ENCODE measurements at places on chromosomes 6 and 20.

DNA sequence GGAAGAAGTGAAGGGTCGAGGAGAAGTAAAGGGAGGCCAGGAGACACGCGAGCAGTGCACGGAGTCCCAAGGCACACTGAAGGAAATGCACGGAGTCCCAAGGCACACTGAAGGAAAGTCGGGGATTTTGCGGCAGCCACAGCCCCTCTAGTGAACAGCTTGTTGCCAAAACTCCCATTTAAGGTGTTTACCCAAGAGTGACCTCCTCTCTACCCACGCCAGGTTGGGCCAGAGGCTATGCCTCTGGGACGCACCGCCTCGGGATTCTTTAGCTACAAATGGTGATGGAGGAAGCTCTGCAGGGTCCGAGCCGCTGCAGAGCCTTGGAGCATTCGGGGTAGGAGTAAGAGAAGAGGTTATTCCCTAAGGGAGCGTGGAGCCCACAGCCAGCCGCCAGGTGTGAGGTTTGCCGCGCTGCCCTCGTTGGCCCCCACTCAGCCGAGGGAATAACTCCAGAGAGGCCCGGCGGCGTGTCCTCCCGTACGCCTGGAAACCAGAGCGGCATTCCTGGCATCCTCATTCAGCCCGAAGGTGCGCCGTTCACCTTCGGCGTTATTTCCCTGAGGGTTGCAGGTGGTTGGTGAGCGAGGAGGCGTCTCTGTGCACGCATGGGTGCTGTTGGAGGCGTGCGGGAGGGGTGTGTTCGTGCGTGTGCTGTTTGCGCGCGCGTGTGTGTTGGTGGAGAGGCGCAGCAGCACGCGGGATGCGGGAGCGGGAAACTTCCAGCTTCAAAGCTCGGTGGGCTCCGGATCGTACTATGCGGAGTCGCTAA, 3.4 kb upstream of the MAFB start:
- no peak for DNase-seq

DNA sequence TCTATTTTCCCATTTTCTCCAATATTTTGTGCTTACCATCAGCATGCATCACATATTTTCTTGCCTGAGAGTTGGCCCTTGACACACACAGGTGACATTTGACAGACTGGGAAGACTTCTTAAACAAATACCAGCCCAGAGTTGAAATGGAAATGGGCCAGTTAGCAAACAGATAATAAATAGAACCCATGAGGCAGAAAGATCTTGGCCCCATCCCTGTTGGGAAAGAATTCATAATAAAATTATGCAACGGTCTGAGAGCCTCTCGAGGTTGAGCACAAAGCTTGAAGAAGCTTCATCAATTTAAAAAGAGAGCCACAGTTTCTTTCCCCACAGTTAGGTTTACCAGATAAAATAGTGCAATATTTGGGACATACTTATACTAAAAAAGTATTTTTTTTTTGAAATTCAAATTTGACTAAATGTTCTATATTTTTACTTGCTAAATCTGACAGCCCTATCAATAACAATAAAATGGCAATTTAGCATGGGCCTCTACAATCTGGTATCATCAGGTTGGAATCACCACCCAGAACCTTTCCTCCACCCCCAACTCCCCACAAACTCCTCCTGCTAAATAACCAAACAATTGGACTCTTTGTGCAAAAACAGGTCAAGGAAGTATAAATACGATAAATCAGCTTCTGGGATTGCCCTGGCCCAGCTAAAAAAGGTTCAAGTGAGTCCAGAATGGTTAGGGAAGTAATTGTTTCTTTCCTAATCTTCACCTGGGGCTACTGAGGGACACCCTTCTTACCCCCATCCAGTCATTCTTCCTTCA, 129.8 kb downstream of the CD164 start:
- peak; percentile 59 for DNase-seq

DNA sequence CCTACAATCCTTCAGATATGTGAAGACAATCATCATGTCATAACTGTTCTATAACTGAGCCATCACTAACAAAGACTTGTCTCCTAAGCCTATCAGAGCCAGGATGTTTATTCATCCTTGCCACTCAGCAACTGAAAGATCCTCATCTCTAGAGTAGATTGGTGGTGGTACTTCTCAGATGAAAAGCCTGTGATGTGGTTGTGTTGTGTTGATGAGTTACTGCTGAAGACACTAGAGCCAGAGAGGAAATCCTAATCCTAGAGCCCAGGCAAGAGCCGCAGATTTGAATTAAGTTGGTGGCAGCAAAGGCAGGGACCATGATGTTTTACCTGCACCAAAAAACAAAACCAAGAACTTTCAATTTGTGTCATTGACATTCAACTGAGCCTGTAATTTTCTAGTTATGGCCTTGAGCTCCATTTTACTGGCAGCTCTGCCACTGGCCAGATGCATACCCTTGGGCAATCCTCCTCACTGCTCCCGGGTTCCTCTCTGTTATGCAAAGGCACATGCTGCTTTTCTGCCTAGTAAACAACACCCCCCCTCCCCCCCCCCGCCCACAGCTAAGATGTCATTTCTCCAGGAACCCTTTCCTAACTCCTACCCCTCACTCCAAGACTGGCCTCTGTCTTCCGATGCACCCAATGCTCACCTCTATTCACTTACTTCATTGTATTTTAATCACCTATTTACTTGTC, 50.2 kb upstream of the REV3L start:
- no peak for DNase-seq

DNA sequence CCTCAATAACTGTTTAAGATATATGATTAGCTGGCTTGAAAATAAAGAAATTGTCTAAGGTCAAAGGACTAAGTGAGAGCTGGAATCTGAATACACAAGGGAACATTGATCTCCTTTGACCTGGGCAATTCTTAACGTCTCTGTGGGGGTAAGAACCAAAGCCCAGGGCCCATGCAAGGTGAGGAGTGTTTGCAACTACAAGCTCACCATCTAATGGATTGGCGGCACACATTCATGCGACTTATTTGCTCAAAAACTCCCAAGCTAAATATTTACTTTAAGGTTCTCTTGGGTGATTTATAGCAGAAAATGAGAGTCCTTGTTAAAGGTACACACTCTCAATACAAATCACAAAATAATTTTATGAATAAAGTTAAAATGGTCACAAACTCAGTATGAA, 392.0 kb upstream of the FLRT3 start:
- no peak for DNase-seq

- no peak for DNase-seq
Observed at GRCh38 chr6:43713643-43714310, 26.2 kb upstream of the MRPS18A start.

GRCh38 chr6:31470801-31471200, 27.1 kb upstream of the MICB start:
- DNase-seq: no peak

- DNase-seq: no peak
Observed at GRCh38 chr6:52596371-52597028, 19.6 kb upstream of the TRAM2 start.

GRCh38 chr6:120774275-120774674, 560.0 kb downstream of the TBC1D32 start:
- no peak for DNase-seq
